A172 (cell line): ENCODE measurements at places on chromosomes 5 and 9. TPM values are rescaled to one million over a fixed set of nuclear protein-coding genes. Genes with fewer than 3 reads are reported as not detected.

DNA sequence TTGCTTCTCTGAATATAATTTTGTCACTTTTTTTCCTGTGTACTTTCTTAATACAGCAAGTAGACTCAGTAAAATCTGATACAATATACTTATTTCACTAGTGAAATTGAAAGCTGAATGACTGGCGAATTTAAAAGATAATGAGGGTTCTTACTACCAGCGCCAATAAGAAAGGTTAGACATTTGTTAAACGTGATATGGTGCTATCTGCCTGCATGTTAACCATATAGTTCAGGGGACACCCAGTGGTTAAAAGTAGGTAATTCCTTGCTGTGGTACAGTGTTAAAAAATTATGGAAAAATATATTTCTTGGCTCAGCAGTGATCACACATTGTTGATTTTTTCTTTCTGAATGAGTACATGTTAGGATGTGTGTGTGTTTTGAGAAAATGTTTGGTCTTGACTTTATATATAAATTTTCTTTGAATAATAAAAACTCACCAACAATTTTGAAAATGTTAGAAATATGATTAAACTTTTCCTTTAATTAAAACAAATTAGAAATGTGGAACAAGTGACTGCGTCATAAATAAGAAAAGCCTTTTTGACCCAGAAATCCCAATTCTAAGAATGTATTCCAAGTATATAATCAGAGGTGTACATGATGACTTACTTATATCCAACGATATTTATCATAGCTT is 25.8 kb downstream of the CAST start:
- peak; percentile 58 for DNase-seq

DNA sequence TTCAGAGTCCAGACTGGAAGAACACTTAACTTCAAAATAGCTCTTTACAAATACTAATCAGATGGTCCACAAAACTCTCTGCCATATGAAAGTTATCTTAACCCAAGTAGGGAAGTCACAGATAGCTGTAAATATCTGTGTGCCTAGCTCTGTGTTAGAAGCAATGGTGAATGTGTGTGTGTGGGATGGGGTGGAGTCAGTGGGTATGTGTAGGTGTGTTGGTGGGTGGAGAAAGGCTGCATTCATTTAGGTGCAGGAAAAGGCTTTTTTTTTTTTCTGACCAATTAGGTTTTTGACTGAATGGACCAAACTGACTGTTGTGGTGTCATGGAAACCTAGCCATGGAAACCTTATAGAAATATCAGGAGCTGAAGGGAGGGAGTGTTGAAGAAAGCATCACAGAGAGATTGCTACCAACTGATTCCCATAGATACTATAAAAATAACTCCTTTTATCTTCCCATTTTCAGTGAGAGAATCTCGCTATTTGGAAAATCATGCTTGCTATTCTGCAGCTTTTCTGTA is 156.2 kb upstream of the NR3C1 start:
- DNase-seq: no peak

- no peak for DNase-seq
These were observed 357.5 kb downstream of the SH3GL2 start for GRCh38 chr9:17936365-17936764.

The GDA gene
- total RNA-seq: not detected in 2 replicates

The IL5 gene
- not detected in 2 replicates for total RNA-seq

DNA sequence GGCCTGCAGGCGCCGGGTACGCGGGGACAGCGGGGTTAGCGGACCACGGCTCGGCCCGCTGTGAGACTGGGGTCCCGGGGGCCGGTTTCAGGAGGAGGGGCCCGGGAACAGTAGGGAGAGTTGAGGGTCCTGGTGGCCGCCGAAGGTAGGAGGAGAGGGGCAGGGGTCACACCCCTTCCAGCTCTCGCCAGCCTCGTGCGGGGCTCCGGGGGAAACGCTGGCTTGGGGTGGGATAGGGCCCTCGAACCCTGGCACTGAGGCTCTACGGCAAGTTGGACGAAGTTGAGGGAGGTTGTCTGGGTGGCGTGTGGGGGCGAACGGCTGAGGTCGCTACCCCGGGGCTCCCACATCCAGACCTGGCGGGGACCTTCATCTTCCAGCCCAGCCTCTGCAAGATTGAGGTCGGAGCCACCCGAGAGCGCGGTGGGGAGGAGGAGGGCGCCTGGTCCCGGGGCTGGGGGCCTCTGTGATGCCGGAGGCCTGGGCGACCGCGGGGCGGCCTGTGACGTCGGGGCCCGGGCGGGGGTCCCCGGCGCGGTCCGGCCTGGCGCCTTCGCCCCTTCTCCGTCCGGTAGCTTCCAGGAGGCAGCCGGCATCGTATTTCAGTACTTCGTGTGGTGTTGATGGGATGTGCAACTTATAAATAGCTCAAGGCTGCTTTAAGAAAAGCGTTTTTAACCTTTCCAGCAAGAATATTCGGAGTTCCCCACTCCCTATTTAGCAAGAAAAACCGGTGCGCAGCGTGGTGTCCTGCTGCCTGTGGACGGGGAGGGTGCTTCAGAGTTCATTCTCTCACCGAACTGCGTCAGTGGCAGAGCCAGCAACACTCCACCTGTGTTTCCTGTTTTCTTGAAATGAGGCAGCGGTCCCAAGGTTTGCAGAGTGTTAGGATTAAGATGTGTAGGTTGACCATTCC is 902 bp downstream of the HABP4 start:
- peak; percentile 55 for DNase-seq

- DNase-seq: no peak
These were observed 207.6 kb upstream of the DMRTA1 start for GRCh38 chr9:22238809-22239684.

DNA sequence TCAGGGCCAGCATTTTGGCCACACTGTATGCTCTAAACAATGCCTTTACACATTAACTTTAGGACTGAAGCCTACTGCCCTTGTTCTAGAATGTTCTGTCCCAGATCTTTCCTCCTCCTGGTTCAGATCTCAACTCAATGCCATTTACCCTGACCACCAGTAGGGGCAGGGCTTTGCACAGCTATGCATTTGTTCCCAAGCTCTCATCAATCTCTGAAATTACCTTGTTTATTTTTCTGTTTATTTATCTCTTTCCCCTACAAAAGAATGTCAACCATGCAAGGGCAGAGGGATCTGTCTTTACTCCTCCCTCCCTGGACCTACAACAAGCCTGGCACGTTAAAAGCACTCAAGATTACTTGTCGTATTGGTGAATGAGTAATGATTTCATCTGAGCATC is 612.9 kb downstream of the BNC2 start:
- no peak for DNase-seq

GRCh38 chr5:113296676-113297075 is 138.1 kb downstream of the TSSK1B start:
- no peak for DNase-seq

DNA sequence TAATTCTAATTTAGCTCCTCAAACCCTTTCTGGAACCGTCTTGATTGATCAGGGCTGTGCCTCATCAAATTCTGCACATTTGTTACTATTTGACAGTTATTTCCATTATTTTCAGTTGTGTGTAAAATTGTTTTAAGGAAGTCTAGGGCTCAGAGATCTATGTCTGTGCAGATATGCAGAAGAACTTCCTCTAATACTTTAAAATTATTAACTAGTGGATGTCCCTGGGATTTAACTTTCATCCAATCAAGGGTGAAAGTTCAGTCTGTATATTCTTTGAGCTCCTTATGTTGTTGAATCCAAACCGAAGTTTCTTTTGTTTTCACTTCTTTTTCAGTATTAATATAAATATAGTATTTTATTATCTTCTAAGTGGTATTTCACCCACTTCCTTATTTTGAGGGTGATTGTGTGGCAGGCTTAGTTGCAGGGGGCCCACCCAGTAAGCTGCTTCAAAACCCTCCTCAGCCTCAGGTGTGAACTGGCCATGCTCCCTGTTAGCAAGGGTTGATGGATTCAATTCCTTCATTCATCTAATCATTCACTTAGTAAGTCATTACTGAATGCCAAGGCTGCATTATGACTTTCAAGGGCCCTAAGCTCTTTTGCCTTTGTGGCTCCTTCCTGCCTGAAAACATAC is 2.1 kb upstream of the CAMLG start:
- DNase-seq: no peak

- DNase-seq: no peak
These were observed 2.9 kb downstream of the ANKDD1B start for GRCh38 chr5:75614176-75614575.

DNA sequence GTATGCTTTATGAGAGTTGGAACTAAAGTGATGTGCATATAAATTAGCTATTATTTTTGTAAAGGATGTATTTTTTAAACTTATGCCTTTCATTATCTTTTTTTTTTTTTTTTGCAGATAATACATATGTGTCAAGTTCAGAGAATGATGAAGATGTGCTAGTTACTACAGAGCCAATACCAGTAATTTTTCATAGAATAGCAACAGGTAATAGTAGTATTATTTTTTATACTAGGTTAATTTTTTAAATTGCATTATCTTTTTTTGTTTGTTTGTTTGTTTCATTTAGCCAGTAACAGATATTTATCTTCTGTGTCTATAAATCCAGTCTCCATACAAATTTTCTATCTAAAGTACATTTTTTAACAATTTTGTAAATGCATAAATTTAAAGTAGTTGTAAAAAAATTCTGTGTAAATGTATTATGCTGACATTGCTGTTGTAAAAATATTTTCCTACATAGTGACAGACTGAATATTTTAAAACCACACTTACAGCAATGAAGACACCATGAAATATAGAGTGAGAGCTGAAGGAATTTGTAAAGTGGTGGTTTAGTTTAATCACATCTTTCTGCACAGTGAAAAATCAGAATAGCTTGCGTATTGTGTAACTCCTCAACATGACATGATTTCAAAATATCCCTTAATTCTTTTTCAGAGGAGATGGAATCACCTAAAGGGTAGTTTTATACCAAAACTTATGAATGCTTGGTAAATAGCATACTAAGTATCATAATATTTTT is 93.3 kb downstream of the PARP8 start:
- DNase-seq: no peak

The FBP1 gene
- total RNA-seq: 0.12 TPM in 1 of 2 replicates, not detected in the other

- DNase-seq: no peak
These were observed 330.2 kb downstream of the OSTF1 start for GRCh38 chr9:75418518-75418917.

GRCh38 chr9:2992427-2992826 is 148.5 kb upstream of the PUM3 start:
- no peak for DNase-seq

The IL3 gene
- not detected in 2 replicates for total RNA-seq

The SCGB3A1 gene
- total RNA-seq: not detected in 2 replicates

GRCh38 chr9:135589596-135590485 is 28.3 kb downstream of the PAEP start:
- no peak for DNase-seq

The PAX5 gene
- 0.03 TPM in 1 of 2 replicates, not detected in the other for total RNA-seq

- DNase-seq: no peak
These were observed 132.1 kb upstream of the BRINP1 start for GRCh38 chr9:119501374-119501773.

The ENTPD2 gene
- not detected in 2 replicates for total RNA-seq

The PCDHA1 gene
- 0.02 TPM in 1 of 2 replicates, not detected in the other for total RNA-seq

The OBP2A gene
- not detected in 2 replicates for total RNA-seq

DNA sequence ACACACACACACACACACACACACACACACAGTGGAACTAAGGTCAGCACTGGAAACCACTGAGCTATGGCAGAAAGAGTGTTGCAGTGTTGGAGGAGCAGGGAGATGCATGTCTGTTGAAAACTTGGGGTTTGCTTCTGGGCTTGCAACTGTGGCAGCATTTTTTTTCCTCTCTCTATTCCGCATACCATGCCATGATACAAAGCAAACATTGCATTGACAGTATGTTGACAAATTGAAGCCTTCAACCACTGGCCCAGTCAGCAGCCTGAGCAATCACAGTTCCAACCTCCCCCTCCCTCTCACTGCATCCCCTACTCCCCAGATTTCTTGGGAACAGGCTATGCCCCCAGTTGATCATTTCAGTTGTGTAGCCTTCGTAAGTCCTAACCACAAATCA is 478.1 kb upstream of the WWC1 start:
- no peak for DNase-seq

DNA sequence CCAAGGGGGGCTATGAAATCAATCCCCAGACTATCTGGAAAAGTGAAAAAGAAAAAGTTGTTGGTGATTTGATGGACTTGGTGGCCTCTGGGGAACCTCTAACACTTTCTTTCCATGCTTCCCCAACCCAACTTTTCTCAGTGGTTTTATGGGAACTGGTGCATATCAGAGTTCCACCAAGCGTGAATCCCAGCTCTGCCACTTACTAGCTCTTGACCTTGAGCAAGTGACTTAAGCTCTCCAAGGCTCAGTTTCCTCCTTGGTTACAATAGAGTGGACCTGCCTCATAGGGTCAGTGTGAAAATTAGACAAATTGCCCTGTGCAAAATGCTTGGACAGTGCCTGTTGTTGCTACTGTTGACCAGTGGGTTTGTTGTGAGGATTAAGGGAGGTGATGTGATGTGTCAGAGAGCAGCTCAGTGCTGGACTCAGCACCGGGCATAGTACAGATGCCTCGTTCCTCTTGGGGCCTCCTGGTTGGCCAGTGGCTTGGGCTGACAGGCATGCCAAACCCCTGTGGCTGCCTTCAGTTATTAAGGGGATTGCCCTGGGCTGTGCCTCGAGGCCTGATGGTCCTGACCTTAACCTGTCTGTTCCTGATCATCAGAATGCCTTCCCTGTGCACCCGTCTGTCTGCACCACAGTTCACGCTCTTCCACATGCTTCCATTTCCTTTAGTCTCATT is 49.3 kb downstream of the COL15A1 start:
- DNase-seq: no peak

- DNase-seq: no peak
These were observed 493.0 kb upstream of the WWC1 start for GRCh38 chr5:167798448-167798847.

The TERT gene
- total RNA-seq: 0.95 and 5.2 TPM in 2 replicates

The DRD1 gene
- not detected in 2 replicates for total RNA-seq

The BTNL9 gene
- not detected in 2 replicates for total RNA-seq

DNA sequence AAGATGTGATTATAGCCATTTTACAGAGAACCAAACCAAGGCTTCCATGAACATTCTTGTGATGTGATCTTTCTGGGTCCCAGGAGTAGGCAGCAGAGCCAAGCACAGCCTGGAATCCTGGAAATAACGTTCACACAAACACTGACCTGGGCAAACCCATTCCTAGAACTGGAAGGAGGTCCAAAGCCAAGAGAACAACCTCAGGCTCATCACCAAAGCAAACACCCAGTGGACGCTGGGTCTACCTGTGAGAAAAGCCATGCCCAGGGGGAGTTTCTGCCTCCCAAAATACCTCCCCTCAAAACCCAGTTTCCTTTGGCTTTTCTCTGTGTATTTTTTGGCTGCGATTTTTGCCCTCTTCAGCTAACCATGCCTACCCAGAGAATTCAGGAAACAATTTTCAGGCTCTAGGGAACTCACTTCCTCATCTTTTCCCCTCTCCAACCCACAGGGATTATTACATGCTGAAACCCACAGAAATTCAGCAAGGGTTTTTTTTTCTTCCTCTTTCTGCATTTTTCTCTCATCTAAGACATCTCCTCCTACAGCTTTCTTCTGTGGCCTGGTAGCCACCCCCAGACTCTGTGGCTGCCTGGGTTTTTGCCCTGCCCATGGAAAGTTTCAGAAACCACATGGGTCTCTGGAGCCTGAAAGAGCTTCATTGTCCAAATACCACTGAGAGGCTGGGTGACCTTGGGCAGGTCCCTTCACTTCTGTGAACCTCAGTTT is 75.0 kb downstream of the TNC start:
- no peak for DNase-seq
